ENCODE measurements at places on chromosomes 13 and 19.

DNA sequence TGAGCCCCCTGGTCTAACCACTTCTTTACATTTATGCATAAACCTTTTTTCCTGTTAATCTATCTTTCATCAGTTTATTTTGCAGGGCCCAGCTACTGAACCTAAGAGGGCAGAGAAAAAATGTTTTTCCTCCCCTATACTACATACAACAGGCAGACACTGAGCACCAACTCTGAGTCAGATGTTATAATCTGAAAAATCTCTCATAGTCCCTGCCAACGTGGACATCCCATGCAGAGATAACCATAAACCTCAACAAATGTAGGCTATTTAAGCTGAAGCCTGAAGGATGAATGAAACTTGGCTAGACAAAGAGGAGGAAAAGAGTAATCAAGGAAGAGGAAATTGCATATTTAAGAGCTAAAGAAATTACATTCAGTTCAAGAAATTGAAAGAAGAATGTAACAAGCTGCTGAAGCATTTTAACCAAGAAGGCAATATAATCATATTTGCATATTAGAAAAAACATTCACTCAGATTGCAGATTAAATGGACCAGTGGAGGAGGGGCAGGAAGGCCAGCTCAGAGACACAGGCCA is 2.6 kb downstream of the NEK3 start:
- DNase-seq: no peak

- no peak for DNase-seq
Observed at GRCh38 chr19:6790194-6791128, 18.0 kb downstream of the VAV1 start.

- DNase-seq: peak; percentile 99
Observed at GRCh38 chr19:10403137-10404021, at the start of gene CDC37. Gene CDC37 (minus strand): TSS chr19:10403542. CDS start chr19:10403479, 63 bp downstream.

DNA sequence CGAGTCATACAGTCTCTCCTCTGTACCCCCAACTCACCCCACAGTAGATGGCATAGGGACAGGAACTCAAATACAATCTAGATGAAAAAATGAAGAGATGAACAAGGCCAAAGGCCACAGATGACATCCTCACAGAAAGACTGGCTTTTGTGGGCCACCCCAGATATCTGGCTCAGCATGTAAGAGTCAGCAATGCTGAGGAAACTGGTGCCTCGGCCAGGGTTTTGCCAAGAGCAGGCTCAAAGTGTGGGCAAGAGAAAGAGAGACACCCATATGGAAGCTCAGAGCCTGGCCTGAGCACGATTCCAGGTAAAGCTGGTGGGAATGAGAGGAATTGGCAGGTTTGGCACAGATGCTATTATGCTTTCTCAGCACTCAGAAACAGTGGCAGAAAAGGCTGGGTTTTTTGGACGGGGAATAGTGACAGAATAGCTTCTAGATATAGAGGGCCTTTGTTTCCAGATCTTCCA is 460.6 kb downstream of the FOXO1 start:
- no peak for DNase-seq

- no peak for DNase-seq
Observed at GRCh38 chr13:33168321-33168960, 117.1 kb downstream of the STARD13 start.

DNA sequence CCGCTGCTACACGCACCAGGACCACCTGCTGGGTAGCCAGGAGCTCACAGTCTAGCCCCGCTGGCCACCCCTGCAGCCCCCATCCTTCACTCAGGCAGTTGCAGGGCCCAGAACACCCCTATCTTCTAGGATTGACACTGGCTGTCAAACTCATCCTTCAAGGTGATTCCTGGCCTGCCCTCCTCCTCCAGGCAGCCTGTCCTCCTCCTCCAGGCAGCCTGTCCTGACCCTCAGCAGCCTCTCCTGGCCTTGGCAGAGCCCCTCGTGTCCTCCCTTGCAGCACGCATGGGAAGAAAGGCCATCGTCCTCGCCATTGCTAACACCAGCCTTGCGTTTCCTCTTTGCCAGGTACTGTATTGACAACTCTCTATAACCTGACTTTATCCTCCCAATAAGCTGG is 3.8 kb upstream of the EPS8L1 start:
- DNase-seq: no peak

DNA sequence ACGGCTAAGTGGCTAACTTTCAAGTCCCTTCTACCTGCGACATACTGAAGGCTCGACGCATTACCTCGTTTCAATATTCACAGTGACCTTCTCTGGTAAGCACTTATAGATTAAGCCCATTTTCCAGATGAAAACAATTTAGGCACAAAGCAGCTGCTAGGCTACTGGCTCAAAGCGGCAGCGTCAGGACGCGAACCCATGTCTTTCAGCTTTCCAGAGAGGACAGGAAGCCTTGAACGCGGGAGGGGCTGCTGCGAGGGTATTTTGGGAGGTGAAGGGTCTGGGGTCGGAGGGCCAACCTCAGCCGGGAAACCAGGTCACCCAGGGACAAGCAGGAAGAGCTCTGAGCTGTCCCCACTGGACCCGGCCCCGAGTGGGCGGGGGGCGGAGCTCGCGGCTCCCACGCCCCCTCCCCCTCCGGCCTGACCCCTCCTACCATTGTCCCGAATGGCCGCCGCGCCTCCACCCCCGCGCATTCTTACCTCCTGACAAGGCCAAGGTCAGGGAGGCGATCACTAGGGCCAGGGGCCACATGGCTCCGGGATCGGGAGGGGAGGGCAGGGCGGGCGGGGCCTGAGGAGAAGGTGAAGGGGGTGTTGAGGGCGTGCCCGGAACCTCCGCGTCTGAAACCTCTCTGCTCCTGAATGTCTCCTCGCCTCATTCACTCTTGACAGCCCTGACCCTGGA is at the start of gene KLK13:
TSS of gene KLK13 (minus strand) at position 559 of the 687 bp plus-strand sequence. CDS start at position 534, 25 bp downstream.
- DNase-seq: peak; percentile 44

GRCh38 chr19:38079926-38080380 is 144.1 kb downstream of the DPF1 start:
- peak; percentile 79 for DNase-seq

GRCh38 chr13:51999510-51999911 is 11.7 kb downstream of the ATP7B start:
- no peak for DNase-seq

GRCh38 chr13:20461481-20461859 is 64.2 kb downstream of the CRYL1 start:
- DNase-seq: no peak

DNA sequence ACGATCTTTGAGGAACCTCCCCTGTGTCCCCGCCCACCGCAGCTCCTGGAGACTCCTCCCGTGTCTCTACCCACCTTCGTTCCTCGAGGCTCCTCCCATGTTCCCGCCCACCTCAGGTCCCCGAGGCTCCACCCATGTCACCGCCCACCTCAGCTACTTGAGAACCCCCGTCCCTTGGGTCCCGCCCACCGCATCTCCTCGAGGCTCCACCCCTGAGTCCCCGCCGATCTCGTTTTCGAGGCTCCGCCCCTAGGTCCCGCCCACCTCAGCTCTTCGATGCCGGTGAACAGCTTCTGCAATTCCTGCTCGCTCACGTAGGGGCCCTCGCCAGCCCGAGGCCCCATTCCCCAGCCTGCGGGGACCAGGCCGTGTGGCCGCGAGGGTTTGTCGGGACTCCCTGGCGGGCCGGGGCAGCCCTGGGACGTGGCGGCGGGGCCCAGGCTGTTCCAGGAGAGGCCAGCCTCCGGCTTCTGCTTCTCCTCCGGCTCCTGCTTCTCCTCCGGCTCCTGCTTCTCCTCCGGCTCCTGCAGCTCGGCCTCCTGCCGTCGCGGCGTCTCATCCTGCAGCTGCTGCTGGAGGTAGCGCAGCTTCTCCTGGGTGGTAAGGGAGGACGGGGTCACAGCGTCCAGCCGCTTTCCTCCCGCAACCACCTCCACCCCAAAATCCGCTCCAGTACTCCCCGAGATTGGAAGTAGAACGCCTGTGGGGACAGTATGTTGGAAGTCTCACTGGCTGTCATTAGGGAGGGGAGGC is 16.7 kb downstream of the TSKS start:
- peak; percentile 38 for DNase-seq

GRCh38 chr13:26760832-26761582 is 421 bp upstream of the GPR12 start:
- DNase-seq: no peak

GRCh38 chr13:67438465-67438864 is 208.3 kb upstream of the PCDH9 start:
- DNase-seq: no peak

GRCh38 chr13:29594303-29594709 is 1.2 kb downstream of the SLC7A1 start:
- DNase-seq: peak; percentile 57

- DNase-seq: no peak
Observed at GRCh38 chr13:113941571-113942191, 32.2 kb downstream of the C13orf46 start.

GRCh38 chr13:31431722-31432137 is 232.0 kb downstream of the B3GLCT start:
- peak; percentile 31 for DNase-seq

DNA sequence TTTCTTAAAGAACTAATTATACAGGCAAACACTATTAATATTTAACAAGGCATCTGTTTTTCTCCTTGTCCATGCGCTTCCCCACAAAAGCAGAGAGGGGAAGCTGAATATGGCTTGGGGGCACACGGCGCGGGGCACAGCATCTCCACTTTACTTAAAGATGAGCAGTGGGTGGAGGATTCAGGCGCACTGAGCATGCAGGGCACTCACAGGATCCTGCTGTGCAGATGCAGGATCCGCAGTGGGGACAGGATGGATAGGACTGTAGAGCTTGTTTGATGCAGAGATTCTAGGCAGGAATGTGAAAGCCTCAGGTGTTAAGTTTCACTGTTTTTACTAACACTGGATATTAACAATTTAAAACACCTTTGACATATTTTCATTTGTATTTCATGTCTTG is 43.3 kb downstream of the ATP11A start:
- DNase-seq: no peak

- no peak for DNase-seq
Observed at GRCh38 chr13:72458701-72459100, 268.7 kb downstream of the MZT1 start.

DNA sequence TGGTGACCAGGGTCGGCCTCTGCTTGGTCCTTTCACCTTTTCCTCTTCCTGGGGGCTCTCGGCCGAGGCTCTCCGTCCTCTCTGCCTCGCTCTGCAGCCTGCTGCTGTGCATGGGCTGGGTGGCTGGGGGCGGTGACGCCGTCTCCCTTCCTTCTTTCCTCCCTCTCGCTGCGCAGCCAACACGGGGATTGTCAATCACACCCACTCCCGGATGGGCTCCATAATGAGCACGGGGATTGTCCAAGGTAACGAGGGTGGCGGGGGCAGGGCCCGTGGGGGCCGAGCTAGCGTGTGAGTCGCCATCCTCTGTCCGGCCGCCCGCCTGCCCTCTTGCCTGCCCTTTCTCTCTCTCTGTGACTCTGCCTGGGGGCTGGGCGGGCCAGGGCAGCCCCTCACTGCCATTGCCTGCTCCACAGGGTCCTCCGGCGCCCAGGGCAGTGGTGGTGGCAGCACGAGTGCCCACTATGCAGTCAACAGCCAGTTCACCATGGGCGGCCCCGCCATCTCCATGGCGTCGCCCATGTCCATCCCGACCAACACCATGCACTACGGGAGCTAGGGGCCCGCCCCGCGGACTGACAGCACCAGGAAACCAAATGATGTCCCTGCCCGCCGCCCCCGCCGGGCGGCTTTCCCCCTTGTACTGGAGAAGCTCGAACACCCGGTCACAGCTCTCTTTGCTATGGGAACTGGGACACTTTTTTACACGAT is 7.1 kb downstream of the YIPF2 start:
- DNase-seq: no peak

GRCh38 chr19:5303208-5303607 is 37.4 kb downstream of the PTPRS start:
- no peak for DNase-seq

- DNase-seq: no peak
Observed at GRCh38 chr13:59012731-59013130, 1151.0 kb downstream of the DIAPH3 start.

GRCh38 chr13:97855570-97856303 is 97.7 kb upstream of the IPO5 start:
- peak; percentile 37 for DNase-seq

- no peak for DNase-seq
Observed at GRCh38 chr19:34351382-34351826, 13.6 kb upstream of the GPI start.

GRCh38 chr13:101654883-101655282 is 202.4 kb downstream of the ITGBL1 start:
- no peak for DNase-seq

GRCh38 chr13:20669162-20669561 is 34.3 kb upstream of the IL17D start:
- DNase-seq: no peak

DNA sequence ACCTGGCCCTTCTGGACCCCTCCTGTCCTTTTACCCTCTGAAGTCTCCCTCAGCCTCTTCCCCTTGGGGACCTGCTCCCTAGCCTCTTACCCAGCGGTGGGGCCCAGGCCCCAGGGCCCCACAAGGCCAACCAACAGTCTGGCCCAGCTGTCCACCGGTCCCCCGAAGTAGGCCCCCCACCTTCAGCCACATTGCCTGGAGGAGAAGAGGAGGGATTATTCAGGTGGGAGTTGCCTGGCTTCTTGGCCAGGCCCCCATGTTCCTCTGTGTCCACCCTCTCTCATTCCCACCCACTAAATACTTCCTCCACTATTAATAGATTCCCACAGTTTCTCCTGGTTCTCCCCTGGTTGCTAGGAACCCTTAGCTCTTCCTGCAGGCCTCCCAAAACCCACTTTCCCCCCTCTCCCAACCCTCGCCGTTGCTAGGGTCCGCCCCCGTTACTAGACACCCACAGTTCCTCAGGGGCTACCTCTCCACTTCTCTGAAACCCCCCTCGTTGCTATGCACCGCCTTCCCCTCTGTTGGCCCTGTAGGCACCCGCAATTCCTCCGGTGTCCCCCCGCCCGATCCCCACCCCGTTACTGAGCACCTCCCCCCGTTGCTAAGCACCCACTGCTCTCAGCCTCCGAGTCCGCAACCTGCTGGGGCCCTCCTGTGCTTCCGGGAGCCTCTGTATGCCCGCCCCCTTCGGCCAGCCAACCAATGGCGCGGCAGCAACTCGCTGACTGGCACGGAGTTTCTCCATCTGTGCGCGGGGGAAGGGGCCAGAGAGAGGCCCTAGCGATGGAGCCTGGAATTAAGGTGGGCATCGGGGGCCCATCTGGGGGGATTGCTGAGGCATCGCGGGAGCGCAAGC is 2.0 kb downstream of the COQ8B start:
- peak; percentile 96 for DNase-seq

- DNase-seq: no peak
Observed at GRCh38 chr13:89749888-89750287, 1597.6 kb upstream of the MIR17HG start.

GRCh38 chr13:52862358-52863206 is 14.1 kb upstream of the PCDH8 start:
- peak; percentile 43 for DNase-seq

DNA sequence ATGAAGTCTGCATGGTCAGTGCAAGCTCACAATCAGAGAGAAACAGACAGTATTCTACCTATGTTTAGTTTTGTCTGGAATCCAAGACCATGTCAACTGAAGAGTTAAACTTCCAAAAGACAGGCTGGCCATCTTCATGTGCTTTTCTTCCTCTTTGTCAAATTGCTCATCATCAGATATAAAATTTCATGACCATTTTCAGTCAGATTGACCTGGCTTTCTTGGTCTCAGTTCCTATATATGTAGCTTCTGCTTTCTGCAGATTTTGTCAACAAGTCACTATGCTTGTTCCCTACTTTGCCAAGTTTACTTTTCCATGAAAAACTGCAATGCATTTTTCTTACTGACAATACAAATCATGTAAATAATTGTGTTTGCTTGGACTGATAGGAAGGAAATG is 13.9 kb downstream of the SLC46A3 start:
- no peak for DNase-seq

GRCh38 chr13:75326173-75327134 is 155.5 kb downstream of the TBC1D4 start:
- peak; percentile 54 for DNase-seq

Data from GM10248 (cell line).